LNCaP clone FGC (cell line): ENCODE measurements at places on chromosomes 4 and X.

DNA sequence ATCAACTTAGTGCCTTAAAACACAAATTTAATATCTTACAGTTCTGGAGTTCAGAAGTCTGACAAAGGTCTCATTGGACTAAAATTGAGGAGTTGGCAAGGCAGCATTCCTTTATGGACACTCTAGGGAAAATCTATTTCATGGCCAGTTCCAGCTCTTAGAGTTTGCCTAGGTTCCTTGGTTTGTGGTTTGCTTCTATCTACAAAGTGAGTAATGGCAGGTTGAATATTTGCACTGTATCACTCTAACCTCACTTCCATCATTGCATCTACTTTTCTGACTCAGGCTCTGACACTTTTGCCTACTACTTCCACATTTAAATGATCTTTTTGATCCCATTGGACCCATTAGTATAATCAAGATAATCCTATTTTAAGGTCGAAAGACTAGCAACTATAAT lies 64.7 kb upstream of the PCDH10 start:
- no peak for DNase-seq

DNA sequence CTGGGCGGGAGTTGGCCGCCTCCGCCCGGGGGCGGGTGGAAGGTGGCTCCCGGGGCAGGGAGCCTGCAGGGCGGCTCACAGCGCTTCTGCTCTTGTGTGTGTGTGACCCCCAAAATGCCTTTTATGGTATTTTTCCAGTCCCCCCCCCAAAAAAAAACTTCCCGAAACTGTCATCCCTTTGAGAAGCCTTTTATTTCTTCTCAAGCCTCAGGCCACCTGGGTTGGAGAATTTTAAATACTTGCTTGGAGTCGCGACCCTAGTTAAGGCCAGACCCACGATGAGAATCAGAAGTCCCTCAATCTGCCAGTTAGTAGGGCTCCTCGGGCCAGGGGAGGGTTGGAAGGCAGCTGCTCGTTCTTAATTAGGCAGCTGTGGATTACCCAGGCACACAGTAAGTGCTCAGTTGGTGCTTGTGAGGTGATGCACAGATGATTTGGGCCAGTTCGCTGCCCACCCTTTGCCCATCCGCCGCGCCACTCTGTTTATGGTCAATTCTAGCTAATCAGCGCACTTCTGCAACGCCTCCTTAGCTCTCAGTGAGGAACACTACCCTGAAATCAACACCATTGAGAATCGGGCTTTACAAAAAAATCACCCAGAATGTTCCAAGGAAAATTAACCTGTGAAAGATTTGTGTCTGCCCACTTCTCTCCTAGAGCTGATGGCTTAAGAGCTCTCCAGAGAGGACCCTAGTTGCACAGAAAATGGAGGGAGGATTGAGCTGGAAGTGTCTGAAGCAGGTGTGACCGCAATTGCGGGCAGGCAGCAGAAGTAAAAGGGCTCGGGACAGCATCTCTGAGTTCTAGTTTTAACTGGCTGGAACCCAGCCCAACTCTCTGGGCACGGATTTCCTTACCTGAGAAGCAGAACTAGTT lies 648 bp upstream of the SCD5 start:
- peak; percentile 33 for DNase-seq

GRCh38 chrX:130688360-130688759 lies 214.6 kb downstream of the ENOX2 start:
- no peak for DNase-seq

GRCh38 chrX:88886908-88887307 lies 139.9 kb downstream of the CPXCR1 start:
- peak; percentile 39 for DNase-seq

DNA sequence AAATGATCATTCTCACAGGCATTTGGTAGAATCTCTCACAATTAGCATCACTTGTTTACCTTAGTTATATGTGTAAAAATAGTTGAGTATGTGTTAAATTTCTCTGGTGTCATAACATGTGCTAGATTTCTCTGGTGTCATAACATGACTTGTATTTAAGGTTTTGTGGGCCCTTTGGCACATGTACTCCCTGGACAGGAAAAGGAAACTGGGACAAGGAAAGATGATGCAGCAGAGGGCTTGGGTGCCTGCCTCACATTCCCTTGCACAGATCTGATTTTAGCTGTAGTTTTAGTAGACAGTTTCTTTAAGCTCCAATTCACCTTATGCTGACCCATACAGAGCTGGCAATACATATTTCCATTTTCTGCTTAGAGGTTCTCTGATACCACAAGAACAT lies 726.0 kb downstream of the C4orf33 start:
- DNase-seq = no peak

DNA sequence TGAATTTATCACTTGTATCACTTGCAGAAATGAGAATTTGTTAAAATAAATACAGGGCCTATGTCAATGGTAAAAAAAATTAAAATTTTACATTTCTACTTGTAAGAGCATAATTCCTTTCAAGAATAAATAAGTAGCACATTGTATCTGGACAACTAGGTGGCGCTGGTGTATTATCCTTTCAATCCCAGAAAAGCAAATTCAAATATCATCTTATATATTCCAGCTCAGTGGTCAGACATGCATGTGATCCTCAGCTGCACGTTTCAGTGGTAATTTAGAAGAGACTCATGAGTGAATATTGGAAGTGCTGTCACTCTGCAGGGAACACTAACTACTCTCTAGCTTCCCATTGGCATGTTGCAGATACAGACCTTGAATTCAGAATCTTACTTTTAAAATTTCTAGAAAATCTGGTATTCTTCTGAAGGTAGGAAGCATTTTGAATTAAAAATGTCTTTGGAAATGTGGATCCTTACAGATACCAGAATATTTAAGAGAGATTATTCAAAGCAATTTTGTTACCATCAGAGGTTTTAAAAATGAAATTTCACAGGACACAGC lies 1414.7 kb upstream of the TENM3 start:
- DNase-seq = peak; percentile 13

DNA sequence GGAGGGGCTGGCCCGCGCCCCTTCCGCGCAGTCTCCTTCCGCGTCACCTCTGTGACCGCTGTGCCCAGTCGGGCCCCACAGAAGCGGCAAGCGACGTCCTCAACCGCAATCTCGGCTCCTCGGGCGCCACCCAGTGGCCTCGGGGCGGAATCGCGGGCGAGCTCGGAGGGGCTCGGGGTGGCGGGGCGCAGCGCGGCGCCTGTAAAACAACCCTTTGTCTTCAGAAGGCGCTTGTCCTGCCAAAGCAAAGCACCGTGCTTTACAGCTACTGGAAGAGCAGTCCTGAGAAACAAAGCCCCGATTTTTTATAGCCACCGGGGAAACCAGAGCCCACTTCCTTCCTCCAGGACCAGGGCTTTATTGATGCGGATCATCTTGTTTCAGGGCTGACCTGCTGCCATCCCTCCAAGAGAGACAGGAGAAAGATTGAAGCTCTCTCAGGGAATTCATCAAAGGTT lies 37.3 kb upstream of the CDKN2AIP start:
- DNase-seq = no peak

- DNase-seq = peak; percentile 22
Measured at GRCh38 chrX:45735571-45735970, 534.9 kb upstream of the DIPK2B start.

GRCh38 chr4:109690690-109691410 lies 12.4 kb downstream of the CASP6 start:
- DNase-seq = no peak

- no peak for DNase-seq
Measured at GRCh38 chrX:53075011-53075410, 7.2 kb upstream of the TSPYL2 start.
